DMS79 treated with DMSO at 0.1 percent for 48 hours (cell line): ENCODE measurements at places on chromosomes 2 and 18.

- DNase-seq: no peak
These were observed 54.1 kb upstream of the ERBB4 start for GRCh38 chr2:212592695-212593094.

- no peak for DNase-seq
These were observed 275.0 kb downstream of the TNS1 start for GRCh38 chr2:217727801-217728200.

DNA sequence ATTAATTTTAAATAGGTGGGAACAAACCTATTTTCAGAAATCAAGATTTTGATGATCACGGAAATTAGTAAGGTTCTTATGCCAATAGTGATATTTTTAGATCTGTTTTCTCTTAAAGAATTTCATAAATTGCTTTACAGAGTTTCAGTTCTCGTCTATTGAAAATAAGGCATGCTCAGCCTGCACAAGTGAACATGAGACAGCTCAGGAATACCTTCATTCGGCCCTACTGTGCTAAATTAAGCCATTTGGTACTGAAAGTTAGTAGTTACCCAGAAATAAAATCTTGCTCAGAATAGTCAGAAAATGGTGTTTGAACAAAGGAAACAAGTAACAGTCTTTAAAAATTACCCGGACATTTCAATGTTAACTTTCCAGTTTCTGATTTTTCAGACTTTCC lies 60.4 kb downstream of the DLGAP1 start:
- no peak for DNase-seq

GRCh38 chr2:177692783-177693269 lies 300.3 kb downstream of the AGPS start:
- no peak for DNase-seq

DNA sequence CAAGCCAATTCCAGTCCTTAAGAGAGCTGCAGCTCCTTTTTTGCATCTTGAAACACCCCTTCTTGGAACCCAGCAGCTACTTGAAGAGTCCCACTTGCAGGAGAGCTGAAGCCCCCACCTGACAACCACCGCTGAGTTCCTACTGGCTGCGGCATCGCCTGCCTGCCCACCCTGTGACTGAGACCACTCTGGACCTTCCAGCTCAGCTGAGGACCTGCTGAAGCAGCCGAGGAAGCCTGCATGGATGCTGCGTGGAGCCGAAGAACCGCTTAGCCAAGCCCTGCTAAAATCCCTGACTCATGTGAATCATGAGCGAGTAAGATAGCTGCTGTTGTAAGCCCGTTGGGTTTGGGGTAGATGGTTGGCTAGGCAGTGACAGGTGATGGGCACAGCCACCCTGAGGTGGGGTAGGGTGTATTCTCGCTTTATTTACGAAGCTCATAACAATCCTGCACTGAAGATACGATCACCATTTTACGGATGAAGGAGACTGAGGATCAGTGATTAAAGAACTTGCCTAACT lies 78.4 kb downstream of the INHBB start:
- no peak for DNase-seq

GRCh38 chr2:176566496-176566895 lies 297.3 kb downstream of the MTX2 start:
- no peak for DNase-seq

- DNase-seq: no peak
These were observed 2.7 kb upstream of the IL18RAP start for GRCh38 chr2:102420290-102420689.

DNA sequence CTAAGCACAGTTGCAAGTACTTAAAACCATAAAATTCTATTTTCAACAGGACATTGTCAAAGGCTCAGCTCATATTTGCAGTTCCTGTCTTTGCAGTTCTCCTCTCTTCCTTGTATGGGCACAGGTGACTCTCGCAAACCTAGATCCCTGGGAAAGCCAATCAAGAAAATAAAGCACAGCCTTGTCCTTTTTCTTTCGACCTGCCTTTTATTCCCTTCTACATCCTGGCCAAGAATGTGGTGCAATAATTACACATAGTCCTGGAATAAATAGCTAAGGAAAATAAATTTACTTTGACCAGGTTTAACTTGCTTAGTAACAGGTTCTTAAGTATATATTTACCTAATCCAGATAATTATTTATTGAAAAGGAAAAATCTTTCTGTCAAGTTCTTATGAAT lies 20.2 kb downstream of the ATG16L1 start:
- no peak for DNase-seq

DNA sequence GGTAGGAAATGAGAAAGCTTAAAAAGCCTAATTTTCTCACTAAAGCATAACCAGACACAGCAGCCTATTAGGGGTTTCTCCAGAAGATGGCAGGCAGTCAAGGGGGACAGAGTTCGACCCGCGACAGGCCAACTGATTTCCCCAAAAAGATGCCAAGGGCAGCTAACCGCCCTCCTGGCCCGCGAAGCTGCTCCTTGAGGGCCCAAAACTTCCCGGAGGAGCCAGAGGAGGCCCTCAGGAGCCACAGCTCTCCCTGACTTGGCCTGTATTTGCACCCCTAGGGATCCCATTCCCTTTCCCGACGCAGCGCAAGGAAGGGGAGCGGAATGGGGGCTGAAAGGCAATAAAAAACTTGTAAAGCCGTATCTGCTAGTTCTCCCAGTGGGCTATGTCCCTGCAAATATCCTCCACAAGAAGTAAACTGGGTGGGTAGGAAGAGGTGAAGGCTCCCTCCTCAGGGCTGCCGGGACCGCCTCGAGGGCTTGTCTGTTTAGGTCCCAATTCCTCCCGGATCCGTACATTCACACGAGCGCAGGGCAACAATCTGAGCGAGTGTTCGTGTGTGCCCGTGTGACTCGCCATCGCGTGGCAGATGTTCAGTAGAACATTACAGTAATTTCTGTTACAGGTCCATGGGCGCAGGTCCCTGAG lies 756 bp upstream of the NAGK start:
- DNase-seq: peak; percentile 37

DNA sequence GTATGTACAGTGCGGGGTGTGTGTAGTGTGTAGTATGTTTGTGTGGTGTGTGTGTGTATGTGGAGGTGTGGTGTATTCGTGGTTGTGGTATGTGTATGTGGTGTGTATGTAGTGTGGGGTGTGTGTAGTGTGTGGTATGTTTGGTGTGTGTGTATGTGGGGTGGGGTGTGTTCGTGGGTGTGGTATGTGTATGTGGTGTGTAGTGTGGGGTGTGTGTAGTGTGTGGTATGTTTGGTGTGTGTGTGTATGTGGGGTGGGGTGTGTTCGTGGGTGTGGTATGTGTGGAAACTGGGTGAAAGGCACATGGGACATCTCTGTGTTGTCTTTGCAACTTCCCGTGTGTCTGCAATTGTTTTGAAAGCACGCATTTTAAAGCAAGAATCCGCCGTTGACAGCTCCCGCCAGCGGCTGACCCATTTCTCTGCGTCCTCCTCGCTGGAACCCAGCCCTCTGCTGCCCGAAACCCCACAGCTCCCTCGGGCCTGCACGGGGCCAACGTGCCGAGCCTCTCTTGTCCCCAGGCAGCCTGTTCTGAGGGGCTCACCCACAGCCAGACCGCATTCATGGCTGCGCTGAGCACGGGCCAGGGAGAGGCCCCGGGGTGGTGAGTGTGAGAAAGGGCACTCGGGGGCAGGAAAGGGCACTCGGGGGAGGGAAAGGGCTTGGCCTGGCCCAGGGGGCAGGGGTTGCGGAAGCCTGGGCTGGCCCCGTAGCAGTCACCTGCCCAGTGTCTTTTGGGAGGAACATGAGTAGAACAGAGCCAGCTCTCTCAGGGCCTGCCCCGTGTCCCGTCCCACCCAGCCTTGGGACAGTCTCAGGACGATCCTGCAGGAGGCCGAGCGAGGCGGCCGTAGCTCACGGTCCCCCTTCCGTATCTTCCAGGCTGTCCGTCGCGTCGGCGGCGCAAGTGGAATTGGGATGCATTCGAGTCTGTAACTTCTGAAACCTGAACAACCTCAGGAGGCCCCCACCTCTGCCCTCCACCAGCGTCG lies 61.4 kb downstream of the TWIST2 start:
- no peak for DNase-seq

DNA sequence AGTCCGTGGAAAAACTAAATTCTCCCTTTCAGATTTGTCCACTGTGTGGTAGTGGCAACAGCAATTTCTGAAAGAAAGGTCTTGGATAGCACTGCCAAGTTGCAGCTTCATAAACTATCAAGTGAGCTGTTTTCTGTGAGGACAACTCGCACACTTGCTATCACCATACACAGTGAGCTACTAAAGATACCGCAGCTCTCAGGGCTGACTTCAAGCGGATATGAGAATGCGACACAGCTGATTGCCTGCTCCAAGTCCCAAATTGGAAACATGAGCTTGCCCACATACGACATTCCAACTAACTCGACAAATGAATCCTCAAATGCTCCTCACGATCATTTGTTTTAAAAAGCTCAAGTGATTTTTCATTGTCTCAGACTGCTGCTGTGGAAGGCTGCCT lies 46.2 kb downstream of the E2F6 start:
- DNase-seq: no peak

DNA sequence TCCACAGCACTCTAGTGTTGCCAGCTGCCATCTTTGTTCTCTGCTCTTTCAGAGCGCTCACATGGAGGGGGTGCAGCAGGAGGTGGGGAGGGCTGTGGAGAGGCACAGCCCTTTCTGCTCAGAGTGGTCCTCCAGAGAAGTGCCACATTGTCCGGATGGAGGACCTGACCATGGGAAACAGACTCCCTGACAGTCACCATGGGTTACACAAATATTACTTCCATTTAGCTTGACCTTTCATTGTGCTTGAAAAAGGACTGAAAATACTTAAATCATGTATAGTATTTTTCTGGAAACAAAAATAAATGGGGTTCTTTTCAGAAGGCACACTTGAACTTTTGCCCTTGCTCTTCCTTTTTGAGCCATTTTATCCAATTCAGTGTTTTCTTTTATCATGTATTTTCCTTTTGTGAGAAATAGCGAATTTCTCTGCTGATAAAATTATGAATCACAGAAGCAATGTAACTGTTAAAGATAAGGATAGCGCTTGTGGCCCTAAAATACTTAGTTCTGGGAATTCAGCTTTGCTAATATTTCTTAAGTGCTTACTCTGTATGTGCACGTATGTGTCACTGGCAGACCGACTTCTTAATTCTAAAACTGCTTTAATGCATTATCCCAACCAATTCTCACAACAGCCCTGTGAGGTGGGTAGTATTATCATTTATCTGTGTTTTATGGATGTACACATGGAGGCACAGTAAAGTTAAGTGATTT lies 34.2 kb downstream of the SPATS2L start:
- DNase-seq: no peak

DNA sequence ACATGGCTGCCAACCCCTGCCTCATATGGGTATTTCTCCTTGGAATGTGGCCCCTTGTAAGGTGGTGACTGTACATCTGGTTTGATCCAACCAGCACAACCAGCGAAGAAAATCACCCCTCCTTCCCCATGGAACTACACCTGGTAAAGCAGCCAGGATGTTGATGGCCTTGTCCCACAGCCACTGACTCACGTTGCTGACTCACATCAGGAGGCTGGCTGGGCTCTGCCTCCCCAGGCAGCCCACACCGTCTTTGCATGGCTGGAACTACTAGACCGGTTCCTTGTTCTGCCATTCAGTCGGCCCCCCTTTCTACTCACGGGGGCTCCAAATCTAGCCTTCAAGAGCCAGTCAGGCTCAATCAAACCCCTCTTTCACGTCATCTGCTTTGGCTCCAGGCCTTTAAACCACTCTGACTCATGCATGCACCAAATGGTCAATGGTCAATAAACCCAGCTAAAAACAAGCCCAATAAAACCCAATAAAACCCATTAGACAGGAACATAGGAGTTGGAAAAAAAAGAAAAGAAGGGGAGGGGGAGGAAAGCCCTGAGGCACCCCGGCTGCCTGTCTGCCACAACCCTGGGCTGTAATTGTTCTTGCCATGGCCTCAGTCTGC lies 114.8 kb downstream of the PLB1 start:
- peak; percentile 39 for DNase-seq

DNA sequence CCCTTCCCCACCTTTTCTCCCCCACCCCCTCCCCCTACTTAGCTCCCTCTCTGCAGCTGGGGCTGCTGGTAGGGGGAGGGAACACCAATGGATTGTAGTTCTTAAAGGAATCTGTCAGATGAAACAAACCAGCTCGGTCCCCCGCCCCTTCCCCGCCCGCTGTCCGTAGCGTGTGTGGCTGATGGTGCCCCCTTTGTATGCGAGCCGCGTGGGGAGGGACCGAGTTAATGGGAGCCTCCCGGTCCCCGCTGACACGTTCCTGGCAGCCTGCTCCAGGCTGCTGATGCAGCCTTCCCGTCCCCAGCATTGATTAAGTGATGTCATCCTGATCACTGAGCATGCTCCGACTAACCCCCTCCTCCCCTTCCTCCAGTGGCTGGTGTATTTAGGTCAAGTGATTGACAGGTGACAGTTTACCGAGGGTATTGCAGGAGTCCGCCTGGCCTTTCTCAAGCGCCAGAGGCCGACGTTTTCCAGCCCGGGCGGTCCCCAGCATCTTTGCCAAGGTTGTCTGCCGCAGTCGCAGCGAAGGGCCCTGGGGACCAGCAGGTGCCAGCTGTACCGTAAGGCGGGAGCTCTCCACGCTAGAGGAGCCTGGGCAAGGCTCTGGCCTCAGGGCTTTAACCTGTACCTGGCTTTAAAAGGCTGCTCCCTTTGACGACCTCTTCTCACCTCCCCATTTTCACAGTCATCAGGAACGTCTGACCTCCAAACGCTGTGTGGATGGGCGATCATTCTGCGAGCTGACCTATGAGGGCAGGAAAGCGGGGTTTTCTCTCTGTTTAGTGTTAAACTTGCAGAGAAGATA lies 1.8 kb downstream of the KIF5C start:
- DNase-seq: peak; percentile 75

DNA sequence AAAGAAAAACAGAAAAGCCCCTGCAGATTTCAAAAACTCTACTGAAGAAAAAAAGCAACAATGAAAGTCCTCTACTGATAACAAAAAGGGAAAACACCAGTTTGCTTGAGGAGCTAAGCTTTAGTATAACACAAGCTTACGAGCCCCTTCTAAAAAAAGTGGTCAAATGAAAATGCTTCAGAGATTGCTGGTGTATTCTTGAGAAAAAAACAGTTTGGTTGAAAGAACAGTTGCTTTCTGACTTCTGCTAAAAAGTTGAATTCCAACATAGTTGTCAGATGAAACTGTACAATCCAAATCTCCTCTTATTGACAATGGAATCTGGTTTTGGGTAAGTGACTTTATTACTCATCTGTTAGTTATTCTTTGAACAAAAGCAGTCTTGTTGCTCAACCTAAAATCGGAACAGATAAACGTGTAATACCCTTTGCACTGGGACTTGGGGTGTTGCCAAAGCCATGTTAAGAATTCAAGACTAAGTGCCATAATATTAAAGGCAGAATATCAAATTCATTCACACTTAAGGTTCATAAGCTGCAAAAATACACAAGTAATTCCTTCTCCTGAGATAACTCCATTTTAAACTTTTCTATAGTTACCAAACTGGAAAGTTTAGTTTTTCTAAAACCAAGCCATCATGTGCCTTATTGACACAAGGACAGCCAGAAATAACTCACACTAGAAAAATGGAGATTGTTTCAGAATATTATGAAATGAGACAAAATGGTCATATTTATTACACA lies 45.3 kb upstream of the SPAG16 start:
- DNase-seq: no peak

DNA sequence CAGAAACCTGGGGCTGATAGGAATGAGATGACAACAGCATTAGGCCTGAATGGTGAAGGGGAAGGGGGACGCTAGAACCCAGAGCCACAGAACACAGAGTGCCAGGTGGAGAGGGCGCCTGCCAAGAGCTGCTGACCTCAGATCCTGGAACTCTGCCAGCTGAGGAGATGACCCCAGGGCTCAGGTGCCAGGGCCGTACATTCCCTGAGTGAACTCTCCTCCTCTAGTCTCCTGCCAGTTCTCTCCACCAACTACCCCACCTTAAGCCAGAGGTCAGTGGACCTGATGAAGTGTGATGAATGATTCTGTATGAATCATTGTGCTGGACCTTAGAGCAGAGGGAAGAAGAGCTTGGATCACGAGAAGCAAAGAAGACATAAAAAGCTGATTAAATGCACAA lies 1582.2 kb upstream of the ACVR2A start:
- DNase-seq: no peak
